ENCODE measurements at places on chromosomes 16 and 17. TPM values are rescaled to one million over a fixed set of nuclear protein-coding genes. Genes with fewer than 3 reads are reported as not detected.

GRCh38 chr17:68567035-68567434 is 34.1 kb downstream of the FAM20A start:
- no peak for DNase-seq

DNA sequence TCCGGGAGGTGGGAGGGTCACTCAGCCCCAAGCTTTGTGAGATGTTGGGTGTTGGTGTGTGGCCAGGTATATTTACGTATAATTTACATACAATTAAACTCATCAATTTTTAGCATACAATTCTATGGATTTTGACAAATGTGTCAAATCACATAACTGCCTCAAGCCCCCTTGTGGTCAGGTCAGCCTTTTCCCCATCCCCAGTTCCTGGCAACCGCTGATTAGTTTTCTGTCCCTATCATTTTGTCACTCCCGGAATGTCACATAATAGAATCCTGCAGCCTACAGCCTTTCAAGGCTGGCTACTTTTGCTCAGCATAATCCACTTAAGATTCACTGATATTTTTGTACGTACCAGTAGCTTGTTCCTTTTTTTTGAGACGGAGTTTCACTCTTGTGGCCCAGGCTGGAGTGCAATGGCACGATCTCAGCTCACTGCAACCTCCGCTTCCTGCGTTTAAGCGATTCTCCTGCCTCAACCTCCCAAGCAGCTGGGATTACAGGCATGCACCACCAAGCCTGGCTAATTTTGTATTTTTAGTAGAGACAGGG is 19.3 kb upstream of the RAI1 start:
- DNase-seq: no peak

ASPSCR1 gene
- total RNA-seq: 20.5 TPM

DNA sequence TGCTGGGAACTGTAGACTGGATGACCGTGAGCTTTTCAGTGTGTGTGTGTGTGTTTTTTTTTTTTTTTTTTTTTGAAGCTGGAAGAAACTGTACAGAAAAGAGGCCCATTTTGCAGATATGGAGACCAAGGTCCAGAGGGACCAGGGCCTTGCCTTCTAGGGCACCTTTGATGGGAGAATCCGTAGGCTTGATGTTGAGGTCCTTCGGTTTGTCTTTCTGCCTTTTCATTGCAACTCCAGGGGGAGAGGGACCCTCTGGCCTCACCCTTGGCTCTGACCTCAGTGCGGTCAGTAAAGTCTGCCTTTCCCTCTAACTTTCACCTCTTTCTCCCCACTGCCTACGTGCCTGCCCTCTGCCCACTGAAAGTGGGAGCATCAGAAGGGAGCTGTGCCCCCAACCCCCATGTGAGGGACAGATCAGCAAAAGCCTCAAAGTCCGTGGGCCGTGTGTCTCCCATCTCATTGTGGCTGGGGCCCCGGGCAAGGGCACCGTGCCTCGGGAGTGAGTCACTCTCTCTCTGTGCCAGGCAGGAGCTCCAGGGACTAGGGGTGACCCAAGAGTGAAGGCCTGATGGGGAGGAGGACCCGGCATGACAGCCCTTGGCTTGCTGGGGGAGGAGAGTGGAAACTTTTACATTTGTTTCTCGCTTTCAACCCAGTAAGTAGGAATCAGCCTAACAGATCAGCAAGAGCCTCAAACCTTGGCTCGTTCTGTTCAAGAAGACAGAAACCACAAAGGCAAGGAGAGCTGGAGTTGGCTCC is 123.6 kb downstream of the CMIP start:
- peak; percentile 24 for DNase-seq

TRPV2 gene
- total RNA-seq: 35.8 TPM

DNA sequence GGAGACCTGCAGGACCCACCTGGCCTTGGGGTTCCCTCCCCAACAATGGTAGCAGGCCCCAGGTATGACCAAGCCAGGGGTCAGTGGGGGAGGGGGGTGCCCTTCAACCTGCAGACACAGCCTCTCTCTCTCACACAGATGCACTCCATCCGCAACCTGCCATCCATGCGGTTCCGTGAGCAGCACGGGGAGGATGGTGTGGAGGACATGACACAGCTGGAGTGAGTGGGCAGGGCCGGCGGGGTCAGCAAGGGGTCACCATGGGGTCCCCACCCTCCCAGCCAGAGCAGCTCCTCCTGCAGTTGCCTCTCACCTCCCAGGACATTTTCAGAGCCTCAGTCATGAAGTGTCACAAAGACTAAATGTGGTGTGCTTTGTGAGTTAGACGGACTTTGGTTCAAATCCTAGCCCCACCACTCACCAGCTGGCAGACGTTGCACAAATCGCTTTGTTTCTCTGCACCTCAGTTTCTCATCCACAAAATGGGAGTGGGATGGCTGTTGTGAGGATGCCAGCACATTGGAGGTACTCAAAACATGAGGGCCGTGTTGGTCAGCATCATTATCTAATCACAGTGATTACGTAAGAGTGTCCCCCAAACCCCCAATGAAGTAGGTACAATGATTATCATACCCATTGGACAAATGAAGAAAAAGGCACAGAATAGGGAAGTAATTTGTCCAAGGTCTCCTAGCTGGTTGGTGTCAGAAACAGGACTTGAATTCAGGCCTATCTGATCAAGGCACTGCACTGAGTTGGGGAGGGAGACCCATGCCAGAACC is 16.0 kb downstream of the MYO15A start:
- DNase-seq: no peak

DNA sequence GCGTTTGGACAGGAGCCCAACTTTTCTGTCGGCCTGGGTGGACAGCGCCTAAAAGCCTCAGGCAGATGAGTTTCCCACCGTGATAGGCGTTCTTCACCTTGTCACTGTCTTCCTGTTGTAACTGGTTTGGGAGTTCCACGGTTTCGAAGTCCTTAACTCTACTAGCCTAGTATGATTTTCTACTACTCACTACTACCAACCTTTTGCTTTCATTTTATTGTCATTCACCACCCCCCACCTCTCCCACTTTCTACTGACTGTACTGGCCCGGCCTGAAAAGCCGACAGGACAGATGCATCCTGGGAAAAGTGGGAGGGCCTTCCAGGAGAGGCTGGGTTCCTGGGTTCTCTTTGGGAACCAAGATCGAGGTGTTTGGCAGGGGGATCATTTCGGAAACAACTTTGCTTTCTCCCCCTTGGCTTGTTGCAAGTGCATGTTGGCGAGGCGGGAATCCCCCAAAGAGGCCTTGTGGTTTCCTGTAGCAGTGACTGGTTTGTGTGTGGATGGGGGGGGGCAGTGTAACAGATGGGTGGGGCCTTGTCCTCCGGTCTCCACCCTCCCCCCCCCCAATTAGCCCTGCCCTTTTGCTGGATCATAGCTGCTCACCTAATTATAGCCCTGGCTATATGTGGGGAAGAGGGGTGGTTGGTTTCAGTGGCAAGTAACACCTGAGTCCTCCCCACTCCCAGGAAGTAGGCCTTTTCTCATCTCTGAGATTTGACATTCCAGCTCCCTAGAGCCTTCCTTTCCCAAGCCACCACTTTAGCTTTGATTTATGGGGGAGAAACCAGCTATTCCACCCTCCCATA is 1.4 kb downstream of the EIF5A start:
- DNase-seq: peak; percentile 74

- peak; percentile 56 for DNase-seq
Measured at GRCh38 chr17:79808763-79809529, 12.1 kb upstream of the CBX8 start.

GRCh38 chr16:459761-460160 is 34.3 kb downstream of the RAB11FIP3 start:
- DNase-seq: no peak

- DNase-seq: no peak
Measured at GRCh38 chr17:40536295-40537171, 28.7 kb downstream of the CCR7 start.

GRCh38 chr17:78125976-78126894 is 2.3 kb downstream of the TMC6 start:
- no peak for DNase-seq

GRCh38 chr16:55506083-55506482 is 2.8 kb upstream of the LPCAT2 start:
- no peak for DNase-seq

RAB26 gene
- 1.2 TPM for total RNA-seq

- peak; percentile 52 for DNase-seq
Measured at GRCh38 chr16:21083729-21084268, 66.8 kb downstream of the DNAH3 start.

DNA sequence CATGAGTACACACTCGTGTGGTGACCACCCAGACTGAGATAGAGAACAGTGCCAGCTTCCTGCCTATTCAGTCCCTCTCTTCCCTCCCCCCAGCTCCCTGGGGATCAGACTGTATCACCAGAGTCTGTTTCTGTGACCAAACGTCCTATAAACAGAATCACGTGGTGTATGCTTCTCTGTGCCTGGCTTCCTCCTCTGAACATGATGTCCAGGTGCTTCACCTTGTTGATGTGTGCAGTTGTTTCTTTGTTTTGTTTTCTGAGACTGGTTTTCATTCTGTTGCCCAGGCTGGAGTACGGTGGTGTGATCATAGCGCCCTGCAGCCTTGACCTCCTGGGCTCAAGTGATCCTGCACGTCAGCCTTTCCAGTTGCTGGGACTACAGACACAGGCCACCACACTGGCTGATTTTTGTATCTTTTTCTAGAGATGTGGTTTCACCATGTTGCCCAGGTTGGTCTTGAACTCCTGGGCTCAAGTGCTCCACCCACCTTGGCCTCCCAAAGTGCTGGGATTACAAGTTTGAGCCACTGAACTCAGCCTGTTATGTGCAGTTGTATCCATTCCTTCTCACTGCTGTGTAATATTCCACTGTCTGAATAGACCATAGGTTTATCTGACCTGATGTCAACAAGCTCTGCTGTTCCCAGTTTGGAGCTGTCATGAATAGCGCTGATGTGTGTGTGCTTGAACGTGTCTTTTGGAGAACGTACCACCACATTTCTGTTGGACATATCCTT is 28.9 kb upstream of the PRM1 start:
- no peak for DNase-seq
